ENCODE measurements at places on chromosomes 16 and 17.

DNA sequence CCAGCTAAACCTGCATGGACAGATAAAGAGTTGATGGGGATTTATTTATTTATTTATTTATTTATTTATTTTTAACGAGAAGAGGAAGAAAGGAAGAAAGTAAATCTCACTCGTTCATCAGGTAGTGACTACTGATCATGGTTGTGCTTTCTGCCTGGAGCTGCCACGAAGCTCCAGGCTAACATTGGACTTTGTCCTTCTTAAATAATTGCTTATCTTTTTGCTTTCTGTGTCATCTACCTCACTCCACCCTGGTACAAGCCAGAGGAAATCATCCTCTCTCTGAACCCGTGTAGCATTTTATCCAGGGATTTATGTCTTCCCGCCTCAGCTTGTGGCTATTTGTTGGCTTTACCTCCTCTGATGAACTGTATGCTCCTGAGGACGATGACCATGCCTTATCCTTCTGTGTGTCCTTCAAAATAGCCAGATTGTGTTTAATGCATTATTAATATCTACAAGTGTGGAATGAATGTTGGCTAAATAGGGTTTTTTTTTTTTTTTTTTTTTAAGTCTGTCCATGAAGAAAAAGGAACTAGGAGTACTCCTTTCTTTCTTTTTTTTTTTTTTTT, 8.0 kb upstream of the SLC12A3 start:
- no peak for DNase-seq

- no peak for DNase-seq
These were observed 90.7 kb upstream of the TMEM97 start for GRCh38 chr17:28228109-28228840.

- no peak for DNase-seq
These were observed 57.5 kb downstream of the CYB5B start for GRCh38 chr16:69481901-69482341.

DNA sequence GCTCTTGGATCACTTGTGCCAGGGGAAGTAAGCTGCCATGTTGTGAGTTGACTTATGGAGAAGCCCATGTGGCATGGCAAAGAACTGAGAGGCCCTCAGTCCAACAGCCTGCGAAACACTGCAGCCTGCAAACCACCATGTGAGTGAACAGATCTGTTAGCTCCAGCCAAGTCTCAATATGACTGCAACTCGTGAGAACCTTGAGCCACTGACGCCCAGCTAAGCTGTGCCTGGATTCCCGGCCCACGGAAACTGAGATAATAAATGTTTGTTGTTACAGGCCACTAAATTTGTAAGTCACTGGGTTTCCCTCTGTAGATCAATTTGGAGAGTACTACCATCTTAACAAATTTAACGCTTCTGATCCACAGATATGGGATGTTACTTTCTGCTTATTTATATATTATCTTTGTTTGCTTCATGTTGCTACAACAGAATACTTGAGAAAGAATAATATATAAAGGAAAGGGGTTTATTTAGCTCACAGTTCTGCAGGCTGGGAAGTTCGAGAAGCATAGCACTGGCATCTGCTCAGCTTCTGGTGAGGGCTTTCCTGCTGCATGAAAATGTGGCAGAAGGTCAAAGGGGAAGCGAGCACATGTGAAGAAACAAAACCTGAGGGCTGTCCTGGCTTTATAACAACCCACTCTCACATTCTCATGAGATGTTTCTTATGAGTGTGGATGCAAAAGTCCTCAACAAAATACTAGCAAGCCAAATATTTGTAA, 29.4 kb upstream of the ATP2A3 start:
- peak; percentile 36 for DNase-seq

GRCh38 chr17:82320956-82321927, 3.8 kb upstream of the CD7 start:
- peak; percentile 92 for DNase-seq

DNA sequence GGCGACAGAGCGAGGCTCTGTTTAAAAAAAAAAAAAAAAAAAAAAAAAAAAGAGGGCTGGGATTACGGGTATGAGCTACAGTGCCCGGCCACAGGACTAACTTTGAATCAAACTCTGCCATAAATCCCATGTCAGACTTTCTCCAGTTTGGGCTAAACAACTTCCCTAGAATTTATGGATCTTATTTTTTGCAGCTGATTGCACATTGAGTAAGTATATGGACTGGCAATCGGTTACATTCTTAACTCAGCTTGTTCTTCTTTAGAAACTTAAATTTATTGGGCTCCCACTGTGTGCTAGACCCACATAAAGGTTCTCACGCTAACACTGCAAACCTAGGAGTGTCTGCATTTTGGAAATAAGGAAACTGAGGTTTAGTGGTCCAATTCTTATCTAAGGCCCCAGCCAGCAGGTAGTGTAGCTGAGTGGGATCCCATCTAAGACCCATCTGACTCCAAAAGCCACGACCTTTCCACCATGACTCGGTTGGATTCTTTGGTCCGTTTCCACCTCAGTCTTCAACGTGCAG, 718 bp upstream of the CBFB start:
- DNase-seq, result no peak

DNA sequence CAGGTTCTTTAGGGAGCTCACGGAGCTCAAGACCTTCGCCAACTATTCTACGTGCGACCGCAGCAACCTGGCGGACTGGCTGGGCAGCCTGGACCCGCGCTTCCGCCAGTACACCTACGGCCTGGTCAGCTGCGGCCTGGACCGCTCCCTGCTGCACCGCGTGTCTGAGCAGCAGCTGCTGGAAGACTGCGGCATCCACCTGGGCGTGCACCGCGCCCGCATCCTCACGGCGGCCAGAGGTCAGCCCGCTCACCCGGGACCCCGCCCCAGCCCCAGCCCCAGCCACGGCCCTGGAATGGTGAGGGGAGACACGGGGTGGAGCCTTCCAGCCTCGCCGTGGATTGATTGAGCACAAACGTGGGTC, 13.5 kb downstream of the SARM1 start:
- DNase-seq, result no peak

DNA sequence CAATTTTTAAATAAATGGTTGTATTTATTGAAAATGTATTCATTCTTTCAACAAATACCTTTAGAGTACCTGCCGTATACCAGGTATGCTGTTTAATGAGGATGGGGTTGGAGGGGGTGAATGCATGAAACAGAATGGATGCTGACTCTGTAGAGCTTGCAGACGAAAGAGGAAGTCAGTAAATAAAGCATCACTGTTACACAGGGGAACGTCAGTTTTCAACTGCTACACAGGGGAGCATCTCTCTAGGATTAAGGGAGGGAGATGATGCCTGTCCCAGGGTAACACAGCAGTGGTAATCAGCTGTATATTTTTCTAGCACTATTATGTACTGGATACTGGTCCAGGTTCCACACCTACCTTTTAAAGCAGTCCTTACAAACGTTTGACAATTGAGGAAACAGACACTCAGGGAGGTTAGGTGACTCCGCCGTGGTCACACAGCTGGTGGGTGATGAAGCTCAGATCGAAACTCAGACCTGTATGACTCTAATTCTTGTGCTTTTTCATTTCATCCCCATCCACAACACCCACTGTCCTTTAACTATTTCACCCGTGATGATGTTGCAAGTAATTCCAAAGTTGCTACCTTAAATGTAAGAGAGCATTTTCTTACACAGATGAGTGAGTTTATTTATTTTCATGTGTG, 452.1 kb upstream of the HSBP1 start:
- no peak for DNase-seq

DNA sequence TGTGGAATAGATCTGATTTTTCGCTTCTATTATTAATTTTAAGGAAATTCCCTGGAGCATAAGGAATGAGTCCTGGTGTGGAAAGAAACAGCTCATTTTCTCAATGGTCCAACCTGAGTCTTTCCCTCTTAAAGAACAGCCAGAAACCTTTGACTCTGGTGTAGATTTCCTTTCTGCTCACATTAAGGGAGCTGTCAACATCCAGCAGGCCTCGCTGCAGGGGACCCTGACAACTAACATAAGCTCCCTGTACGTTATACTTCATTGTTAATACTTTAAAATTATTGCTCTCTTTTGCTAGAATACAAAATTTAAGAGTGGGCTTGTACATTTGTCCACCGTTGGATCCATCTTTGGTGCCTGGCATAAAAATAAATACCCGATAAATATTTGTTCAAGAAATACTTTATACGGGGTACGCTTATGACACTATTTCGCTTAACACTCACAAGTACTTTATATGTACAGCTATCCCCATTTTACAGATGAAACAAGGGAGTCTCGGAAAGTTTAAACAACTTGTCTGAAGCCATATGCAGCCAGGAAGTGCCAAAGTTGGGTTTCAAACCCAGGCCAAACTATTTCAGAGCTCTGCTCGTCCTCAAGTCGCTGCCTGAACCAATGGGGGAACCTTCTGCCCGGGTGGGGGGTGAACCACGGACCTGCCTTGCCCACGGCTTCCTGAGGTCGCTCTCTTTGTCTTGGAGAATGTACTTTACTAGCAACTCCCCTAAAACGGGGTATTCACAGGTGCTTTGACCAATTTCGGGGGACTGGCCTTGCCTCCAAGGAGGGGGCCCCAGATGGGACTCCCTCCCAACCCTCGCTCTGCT, 611 bp downstream of the SMARCE1 start:
- DNase-seq, result no peak

DNA sequence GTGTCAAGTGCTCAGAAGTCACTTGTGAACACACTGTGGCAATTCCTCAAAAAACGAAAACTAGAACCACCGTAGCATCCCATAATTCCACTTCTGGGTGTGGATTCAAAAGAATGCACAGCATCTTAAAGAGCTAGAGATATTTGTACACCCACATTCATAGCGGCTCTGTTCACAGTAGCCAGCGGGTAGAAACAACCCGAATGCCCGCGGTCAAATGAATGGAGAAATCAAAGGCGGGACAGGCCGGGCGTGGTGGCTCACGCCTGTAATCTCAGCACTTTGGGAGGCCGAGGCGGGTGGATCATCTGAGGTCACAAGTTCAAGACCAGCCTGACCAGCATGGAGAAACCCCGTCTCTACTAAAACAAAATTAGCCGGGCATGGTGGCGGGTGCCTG, 337.5 kb downstream of the SEC14L1 start:
- no peak for DNase-seq

GRCh38 chr16:17082095-17082882, 388.5 kb downstream of the XYLT1 start:
- DNase-seq, result no peak

DNA sequence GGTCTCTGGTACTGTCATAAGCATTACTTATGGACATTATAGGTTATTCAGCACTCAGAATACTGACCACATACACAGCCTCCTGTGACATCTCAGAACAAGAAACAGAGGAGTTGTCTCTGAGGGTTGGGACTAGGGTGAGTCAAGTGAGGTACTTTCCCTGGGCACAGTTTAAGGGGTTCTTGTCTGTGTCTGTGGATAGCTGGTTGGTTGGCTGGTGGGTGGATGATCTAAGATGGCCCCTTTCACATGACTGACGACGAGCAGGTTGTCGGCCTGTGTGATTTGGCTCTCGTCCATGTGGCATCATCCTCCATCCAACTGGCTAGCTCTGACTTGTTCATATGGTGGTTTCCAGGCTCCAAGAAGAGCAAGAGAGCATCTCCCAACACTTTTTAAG, 163.9 kb downstream of the PRKCB start:
- DNase-seq, result peak; percentile 75

- DNase-seq, result no peak
These were observed 241.4 kb upstream of the DYNLRB2 start for GRCh38 chr16:80299416-80299815.

DNA sequence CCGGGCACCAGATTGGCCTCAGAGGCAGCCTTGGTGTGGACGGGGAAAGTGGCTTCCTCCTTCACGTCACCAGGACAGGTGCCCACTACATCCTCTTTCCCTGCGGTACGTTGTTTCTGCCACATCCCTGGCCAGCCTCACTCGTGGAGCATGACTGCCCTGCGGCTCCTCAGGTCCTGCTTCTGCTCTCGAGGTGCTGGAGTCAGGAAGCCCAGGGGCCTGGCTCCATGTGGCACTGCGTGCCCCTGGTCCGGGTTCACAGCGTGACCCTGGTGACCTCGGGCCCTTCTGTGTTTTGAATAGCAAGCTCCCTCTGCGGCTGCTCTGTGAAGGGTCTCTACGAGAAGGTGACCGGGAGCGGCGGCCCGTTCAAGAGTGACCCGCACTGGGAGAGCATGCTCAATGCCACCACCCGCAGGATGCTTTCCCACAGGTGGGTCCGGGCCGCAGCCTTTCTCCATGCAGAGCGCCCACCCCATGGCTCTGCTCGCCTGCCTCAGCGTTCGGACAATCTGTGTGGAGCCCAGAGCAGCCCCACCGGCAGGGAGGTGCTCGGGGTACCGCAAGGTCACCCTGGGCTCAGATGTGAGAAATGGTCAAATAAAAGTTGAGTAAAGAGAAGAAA, 13.5 kb downstream of the RGS11 start:
- DNase-seq, result no peak

DNA sequence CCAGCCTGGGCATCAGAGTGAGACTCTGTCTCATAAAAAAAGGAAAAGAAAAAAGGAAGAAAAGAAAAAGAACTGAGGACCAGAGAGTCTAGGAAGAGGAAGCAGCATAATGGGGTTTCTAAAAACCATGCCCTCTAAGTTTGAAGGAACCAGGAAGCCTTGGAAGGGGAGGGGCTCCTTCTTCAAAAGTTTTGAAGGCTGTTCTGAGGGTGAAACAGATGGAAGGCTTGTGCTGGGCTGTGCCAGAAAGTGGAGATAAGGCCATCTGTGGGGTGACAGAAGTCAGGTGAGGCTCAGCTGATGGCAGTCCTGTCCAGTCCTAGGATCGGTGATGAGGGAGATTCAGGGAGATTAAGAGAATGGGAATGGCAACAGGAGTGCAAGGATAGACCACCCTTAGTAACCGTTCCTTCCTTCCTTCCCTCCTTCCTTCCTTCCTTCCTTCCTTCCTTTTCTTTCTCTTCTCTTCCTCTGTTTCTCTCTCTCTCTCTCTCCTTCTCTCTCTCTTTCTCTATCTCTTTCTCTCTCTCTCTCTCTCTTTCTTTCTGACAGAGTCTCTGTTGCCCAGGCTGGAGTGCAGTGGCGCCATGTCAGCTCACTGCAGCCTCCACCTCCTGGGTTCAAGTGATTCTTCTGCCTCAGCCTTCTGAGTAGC, 182.6 kb downstream of the NTN1 start:
- DNase-seq, result no peak

DNA sequence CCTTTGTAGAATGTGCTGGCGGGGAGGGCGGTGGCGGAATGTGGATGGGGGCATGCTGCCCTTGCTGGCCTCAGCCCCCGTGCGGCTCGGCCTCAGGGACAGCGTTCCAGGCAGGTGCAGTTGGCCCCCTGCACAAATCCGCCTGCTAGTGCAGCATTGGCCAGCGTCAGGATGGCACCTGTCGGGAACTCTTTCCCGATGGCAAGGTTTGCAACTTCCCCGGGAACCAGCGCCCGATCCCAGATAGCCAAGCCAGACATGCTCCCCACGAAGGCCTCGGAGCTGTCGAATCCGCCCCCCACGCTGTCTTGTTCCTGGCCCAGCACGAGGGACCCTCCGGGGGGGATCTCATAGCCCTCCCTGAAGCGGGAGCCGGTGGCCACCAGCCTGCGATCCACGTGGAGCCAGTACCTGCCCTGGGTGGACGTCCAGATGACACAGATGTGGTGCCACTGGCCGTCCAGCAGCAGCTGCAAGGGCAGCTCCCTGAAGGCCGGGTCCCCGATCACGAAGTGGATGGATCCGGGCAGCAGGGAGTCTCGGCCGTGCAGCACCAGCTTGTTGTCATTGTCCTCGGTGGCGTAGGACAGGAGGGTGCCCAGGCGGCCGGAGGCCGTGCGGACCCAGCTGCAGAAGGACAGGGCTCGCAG, 2.8 kb downstream of the PTX4 start:
- peak; percentile 54 for DNase-seq

- no peak for DNase-seq
These were observed 23.4 kb downstream of the TRPV1 start for GRCh38 chr17:3585826-3586225.

All from activated effector memory CD4-positive, alpha-beta T cell treated with anti-CD3 and anti-CD28 coated beads, Interleukin-2, amount 50 U/mL, for 16 hours (primary cell).